ENCODE measurements at places on chromosomes 13 and 19. TPM values are rescaled to one million over a fixed set of nuclear protein-coding genes. Genes with fewer than 3 reads are reported as not detected.

DNA sequence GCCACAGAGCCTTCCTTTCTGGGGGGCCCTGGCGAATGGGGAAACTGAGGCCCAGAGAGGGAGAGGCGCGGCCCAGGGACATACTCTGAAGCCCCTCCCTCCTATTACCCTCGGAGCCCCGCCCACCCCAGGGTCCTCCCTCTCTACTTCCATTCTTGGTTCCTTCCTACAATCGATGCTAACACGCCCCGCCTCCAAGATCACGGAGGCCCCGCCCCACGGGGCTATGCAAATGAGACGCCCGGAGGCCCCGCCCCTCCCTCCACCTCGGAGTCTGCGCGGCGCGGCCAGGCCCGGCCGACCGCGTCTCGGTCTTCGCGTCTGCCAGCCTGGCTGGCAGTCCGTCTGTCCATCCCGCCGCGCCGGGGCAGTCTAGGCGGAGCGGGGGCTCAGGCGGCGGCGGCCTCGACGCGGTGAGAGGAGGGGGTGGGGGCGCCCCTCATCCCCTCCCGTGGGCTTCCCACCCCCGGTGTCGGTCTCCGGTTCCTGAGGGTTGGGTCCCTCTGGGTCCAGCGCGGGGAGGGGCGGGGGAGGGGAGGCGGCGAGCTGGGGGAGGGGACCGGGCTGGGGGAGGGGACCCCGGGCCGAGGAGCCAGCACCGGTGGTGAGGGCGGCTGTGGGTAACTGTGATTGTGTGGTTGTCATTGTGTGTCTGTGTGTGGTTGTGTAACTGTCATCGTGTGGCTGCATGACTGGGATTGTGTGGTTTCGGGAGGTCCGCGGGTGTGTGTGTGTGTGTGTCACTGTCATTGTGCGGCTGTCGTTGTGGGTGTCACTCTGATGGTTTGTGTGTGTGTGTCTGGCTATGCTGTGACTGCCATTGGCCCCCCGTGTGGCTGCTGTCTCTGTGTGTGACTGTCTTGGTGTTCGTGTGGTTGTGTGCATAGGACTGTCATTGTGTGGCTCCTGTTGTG is at the start of gene PLPPR2:
Gene PLPPR2, plus strand, starts transcription at position 273 of the 914 bp plus-strand sequence. CDS start 2,242 bp downstream, outside the sequence.
- no peaks in the 10 kb centered on the region for H3K27me3 ChIP-seq
- H3K4me1 ChIP-seq = no peaks in the 10 kb centered on the region
- peak; percentile 93 for DNase-seq
- H3K4me3 ChIP-seq = peak within 1 kb of the TSS; percentile 58
- peak within 1 kb of the TSS; percentile 30 for H3K27ac ChIP-seq

DNA sequence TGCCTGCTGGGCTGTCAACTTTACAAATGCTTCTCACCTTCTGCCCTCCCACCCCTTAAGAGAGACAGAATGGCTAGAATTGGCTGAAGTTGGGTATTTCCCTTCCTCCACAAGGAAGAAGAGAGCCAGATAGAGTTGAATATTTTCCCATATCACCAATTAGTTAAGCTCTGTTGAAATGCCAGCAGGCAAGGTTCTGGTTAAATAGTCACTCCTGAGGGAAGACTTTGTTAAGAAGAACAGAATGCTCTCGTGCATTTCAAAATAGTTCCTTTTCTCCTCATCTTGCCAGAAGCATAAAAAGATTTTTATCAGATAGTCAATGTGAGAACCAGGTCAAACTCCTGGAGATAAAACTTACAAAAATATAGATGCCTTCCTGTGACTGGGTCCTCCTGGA is 2857.0 kb upstream of the PCDH20 start:
- H3K27me3 ChIP-seq = no peaks in the 10 kb centered on the region
- H3K4me1 ChIP-seq = no peaks in the 10 kb centered on the region
- no peak overlapping the region for H3K4me3 ChIP-seq
- H3K27ac ChIP-seq = no peak overlapping the region

DNA sequence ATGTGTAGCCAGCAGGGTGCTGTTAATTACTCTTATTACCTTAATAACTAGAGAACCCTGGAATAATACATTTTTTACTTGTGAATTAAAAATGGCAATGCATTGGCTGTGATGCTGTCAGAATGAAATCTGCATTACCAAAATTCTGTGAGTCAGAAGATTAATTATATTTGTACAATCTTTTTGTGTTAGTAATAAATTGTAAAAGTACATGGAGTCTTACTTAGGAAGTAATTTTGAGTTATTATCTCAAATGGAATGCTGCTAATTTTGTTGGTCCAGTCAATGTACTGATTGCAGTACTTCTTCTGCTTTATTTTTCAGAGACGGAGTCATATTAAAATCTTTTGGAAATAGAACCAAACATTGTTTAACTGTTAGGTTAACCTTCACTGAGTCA is 152.0 kb upstream of the SLC10A2 start:
- no peaks in the 10 kb centered on the region for H3K36me3 ChIP-seq
- H3K4me3 ChIP-seq = no peak overlapping the region
- no peaks in the 10 kb centered on the region for H3K27me3 ChIP-seq

GRCh38 chr19:6105444-6105843 is 4.9 kb downstream of the RFX2 start:
- no peaks in the 10 kb centered on the region for H3K27me3 ChIP-seq
- peaks cover 64% of the 10 kb centered on the region for H3K4me1 ChIP-seq
- H3K36me3 ChIP-seq = no peaks in the 10 kb centered on the region
- peak overlapping the region; percentile 72 for H3K27ac ChIP-seq

Gene IFNL1
- total RNA-seq = not detected

Measured in heart right ventricle (tissue), 16 donors.